ENCODE measurements at places on chromosomes 4 and X.

DNA sequence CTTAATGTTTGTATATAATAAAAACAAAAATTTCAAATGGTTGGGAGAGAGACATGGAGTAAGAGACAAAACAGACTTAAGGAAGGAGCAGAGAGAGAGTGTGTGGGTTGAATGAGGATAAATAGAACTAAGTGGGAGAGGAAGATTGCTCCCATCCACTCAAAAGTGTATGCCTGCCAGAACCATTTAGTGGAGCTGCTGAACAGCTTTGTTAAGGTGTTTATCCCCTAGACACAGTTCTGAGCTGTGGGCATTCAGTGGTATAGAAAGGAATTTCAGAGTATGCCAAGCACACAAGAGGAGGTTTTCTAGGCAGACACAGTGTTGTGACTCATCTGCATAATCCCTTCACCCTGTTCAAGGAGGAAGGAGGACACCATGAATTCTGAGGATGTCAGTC lies 508.6 kb upstream of the EPHA5 start:
- DNase-seq: peak; percentile 92

DNA sequence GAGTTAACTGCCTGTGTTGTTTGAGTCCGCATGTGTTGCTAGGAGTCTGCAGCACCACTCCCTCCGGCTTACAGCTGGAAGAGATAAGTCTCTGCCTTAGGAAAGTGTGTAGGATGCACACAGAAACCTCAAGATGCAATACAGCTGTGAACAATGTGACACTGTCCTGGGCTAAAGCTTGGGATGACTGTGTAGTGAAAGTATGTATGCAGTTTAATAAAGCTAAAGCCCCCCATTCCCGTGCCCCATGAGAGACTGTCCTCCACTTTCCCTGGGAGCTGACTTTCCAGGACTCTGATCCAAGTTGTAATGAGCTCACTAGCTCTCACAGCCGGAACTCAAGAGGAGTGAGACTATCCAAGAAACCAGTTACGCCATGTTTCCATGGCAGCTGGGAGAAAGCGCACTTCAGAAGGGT lies 156.6 kb upstream of the FTHL17 start:
- DNase-seq: peak; percentile 72

DNA sequence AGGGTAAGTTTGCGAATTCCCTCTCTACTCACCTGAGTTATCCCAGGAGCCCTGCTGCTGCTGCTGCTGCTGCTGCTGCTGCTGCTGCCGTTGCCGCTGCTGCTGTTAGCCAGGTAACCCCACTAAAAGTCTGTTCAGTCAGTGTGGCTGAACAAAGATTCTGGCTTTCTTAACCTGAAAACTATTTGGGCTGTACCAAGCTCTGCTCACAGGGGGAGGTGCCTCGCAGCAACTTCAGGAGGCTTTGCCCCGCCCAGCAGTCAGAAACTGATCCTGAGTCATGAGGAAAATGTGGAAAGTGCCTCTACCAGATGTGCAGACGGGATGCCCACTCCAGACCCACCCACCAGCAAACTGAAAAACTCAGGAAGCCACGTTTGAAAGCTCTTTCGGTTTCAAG lies at the start of gene CAPN6:
Gene CAPN6 (minus strand): TSS at position 145 of the 400 bp plus-strand sequence. CDS start 6,547 bp downstream, outside the sequence.
- peak; percentile 0 for DNase-seq

- no peak for DNase-seq
Observed at GRCh38 chr4:181756451-181757095, 486.6 kb upstream of the TENM3 start.

DNA sequence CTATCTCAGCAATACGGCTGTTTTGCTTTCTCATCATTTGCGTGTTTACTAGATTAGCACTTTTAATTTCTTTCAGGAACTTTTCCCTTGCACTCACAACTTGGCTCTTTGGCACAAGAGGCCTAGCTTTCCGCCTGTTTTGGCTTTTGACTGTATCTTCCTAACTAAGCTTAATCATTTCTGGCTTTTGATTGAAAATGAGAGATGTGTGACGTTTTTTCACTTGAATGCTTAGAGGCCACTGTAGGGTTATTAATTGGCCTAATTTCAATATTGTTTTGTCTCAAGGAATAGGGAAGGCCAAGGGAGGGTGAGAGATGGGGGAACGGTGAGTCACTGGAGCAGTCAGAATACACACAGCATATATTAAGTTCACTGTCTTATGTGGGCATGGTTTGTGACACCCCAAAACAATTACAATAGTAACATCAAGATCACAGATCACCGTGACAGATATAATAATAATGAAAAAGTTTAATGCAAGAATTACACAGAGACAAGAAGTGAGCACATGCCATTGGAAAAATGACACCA lies 27.3 kb downstream of the MND1 start:
- no peak for DNase-seq

DNA sequence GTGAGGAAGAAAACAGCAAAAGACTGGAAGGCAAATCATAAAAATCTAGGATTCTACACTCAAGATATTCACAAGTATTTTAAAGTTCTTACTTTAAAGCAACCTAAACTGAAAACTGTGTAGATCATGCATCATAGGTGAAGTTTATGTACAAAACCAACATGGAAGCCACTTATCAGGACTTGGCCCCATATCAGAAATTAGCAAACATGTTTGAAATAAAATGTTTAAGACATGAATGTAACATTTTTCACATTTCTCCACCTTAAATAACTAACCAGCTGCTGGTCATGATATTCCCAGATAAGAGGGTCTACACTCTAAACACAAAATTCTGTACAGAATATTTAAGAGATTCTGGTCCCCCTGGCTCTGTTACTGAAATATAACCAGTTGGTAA lies 38.5 kb downstream of the APBB2 start:
- peak; percentile 16 for DNase-seq

DNA sequence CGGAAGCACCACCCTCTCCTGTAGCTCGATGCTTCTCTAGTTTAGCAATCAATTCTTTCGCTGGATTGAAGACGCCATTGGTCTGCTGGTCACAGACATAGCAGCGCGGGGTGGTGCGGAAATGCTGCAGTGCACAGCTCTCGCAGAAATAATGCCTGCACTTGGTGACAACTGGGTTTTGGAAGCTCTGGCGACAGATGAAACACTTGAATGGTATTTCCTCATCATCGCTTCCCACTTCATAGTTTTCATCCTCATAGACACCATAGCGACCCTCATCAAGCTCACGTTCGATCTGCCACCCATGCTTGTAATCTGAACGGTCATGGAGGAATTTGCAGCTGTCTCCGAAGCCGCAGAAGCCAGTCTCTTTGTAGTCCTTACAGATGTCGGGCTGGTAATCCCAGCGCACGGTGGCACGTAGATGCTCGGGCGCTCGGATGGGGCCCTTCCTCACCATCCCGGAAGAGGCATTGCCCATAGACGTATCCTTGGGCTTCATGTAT lies 854 bp downstream of the RNF113A start:
- peak; percentile 62 for DNase-seq

DNA sequence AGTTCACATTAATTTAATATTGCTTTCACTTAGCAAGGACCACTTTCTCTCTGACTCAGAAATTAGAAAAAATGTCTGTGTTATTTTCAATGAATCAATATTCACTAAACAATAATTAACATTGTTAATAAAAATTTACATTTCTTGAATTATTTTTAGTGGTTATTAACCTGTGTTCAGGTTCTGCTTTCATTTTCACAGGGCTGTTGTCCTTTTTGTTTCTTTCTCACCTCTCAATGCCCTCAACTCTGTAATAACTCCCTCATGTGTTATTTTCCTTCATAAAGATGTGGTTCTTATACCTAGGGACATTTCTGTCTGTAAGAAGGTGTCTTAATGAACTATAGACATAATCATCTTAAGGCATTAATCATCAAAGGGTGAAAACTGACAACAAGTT lies 43.1 kb upstream of the PRR27 start:
- DNase-seq: no peak

DNA sequence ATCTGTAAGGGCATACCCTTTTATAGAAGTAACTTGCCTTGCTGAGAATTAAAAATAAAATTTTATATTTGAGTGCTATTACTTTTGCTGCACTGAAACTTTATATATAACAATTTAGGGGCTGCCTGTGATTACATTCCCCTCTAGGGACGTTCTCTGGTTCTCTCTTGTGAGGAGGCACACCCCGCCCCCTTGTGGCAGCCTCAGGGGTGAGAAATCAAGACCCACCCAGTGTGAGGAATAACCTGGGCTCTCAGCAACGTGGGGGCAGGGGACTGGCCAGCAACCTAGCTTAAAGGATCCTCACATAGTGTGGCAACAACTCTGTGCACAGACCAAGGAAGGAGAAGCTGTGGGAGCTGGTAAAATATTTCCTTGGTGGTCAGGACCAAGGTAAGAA lies 43.7 kb downstream of the MAGEA9 start:
- DNase-seq: peak; percentile 24

DNA sequence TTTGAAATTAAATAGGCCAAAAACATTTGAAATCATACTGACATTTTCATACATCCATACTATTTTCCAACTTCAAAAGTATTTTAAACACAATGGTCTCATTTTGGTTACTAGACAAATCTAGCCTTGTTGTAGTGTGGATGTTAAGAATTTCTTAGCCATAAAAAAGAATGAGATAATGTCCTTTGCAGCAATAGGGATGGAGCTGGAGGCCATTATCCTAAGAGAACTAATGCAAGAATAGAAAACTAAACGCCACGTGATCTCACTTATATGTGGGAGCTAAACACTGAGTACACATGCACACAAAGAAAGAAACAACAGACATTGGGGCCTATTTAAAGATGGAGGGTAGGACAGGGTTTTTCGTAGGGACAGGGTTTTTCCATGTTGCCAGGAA lies 153.8 kb downstream of the CCSER1 start:
- DNase-seq: no peak

DNA sequence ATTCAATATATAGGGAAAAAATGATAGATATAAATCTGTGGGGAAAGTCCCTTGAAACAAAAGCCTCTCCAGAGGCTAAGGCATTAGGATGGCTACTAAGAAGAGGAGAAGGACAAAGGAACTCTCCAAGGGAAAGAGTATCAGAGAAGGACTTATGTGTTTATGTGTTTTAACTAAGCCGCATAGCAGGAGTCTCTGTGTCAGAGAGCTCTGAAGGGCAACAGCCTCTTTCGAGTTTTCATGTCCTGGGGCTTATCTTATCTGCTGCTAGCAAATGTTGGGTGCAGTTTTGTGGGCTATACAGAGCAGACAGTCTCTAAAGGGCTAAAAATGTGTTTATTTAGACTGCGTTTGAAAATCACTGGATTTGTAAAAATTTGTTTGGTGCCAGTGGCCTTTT lies 1145.6 kb upstream of the DIAPH2 start:
- DNase-seq: no peak

GRCh38 chr4:184765473-184766340 lies 31.8 kb upstream of the CENPU start:
- no peak for DNase-seq

All from EH (cell line).